ENCODE measurements at places on chromosomes 6 and 20.

GRCh38 chr20:7940341-7940740 is at the start of gene HAO1:
Gene HAO1, minus strand, starts transcription at chr20:7940458. Its CDS starts 36 bp downstream, at chr20:7940422.
- no peak for DNase-seq

DNA sequence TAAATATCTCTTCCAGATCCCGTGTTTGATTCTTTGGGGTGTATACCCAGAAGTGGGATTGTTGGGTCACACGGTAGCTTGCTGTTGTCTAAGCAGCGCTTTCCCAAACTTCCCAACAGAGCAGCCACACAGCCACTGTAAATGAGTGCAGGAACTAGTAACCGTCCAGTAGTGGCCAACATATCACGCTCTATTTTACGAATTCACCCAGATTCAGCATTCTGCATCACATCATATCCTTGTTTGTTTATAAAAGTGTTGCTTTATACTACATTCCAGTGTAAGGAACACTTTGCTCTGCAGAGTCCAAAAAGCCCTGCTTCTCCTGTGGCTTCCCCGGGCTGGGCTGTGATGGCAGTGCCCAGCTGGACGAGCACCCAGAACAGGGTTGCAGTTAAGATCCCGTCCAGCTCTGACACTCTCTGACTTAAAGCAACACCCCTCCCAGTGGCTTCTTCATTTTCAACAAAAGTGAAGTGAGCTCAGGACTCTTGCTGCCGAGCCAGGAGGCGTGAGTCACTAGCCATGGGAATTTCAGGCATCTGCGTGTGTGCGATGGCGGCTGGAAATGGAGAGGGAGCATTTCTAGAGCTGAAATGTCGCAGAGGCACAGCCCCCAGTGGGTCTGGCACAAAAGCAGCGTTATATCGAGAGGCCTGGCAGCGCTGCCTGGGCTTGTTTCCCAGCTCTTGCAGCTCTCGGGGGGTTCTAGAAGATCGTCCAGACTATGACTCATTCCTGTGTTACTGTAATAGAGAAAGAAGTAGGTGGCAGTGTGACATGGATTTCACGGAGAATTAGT is 216.3 kb upstream of the ECI2 start:
- DNase-seq = peak; percentile 79

DNA sequence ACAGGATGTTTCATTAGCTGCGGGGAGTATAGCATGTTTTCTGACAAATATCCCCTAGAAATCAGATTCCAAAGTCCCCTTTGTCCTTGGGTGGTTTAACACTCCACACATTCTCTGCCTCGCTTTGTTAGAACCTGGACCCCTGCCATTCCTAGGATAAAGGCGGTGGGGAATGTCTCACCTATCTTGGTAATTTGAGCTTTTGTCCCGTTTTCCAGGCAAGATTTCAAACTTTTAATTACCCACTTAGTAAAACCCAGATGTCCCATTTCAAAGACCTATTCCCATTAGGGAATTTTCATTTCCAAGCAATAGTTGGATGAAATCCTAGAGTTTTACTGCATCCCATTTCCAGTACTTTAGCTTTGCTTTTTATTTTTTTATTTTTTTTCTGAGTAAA is 501.0 kb upstream of the MAP3K7 start:
- no peak for DNase-seq

DNA sequence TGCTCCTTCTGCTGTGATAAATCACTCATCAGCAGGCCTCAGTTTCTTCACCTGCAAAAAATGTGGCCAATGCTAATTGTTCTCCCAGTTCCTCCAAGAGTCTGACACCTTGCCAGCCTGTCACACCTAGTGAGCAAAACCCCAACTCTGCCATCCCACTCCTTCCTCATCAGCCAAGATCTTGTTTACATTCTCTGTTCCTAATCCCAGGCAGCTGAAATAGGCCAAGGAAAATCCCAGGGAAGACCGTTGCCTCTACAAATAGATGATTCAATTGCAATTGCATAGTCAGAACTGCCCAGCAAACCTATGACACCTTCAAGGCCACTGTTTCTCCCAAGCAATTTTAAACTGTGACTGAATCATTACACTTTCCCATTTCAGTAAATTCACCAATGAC is 78.7 kb downstream of the GMDS start:
- no peak for DNase-seq

- DNase-seq = no peak
Observed at GRCh38 chr6:105601541-105602236, 198.8 kb upstream of the PREP start.

DNA sequence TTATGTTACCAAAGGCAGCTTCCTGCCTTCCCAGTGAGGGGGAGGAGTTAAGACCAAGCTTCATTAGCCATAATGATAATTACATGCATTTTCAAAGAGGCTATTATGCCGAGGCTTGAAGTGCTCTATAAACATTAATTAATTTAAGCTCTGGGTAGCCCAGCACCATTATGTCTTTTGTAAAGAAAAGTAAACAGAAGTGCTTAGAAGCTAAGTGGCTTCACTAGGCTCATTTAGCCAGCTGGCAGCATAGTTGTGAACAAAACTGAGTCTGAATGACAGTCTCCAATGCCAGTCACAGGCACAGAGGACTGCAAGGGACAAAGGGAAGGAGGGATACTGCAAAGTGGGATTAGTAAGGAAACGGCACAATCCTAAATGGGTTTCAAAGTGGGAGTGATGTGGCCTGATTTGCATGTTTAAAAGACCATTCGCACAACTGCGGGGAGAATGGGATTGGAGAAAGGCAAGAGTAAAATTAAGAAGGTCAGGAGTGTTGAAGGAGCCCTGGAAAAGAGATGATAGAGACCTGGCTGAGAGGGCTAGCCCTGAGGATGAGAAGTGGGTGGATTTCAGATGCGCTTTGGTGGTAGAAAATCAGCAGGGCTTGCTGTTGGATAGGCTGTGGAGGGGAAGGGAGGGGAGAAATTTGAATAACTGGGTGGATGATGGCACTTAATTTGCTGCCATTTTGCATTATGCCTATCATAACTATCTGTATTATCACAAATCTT is 20.1 kb upstream of the ISM1 start:
- peak; percentile 3 for DNase-seq

DNA sequence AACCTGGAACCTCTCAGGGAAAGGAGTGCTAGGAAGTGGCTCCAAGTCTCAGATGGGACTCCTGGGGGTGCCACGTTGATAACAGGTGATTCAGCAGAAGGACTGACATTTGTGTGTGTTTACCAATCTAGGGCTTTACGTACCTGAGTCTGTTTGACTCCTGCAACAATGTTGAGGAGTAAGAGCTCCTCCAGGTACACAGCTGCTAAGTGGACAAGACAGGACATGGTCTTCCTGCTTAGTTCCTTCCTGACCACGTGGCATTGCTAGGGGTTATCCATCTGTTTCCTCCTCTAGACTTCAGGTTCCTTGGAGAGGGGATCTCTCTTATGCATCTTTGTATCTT is 164.5 kb upstream of the SLC24A3 start:
- no peak for DNase-seq

DNA sequence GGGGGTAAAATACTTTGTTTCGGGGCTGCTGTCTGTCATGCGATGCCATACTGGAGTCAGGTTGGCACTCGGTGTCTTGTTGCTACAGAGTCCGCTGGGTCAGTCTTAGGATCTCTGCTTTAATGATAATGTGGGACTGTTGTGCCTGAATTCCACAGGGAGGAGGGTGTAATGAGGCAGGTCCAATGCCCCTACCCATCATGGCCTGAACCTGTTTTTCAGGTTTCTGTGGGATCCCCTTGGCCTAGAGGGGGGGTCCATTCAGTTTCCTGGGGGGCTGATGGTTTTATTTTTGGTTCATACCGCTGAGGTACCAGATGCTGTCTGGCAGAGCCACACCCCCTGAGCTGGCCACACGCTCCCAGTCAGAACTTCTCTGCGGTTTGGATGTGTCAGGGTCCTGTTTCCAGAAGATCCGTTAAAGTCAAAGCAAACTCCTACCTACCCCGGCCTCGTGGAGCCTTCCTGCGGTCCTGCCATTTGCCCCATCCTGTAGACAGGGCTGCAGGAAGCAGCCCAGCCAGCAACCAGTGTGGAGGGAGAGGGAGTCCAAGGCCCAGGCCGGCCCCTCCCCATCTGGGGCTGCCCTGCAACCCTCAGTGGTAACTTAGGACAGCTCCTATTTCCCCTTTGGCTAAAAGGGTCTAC is 69.7 kb downstream of the TCP11 start:
- no peak for DNase-seq

- DNase-seq = no peak
Observed at GRCh38 chr6:66173587-66173986, 466.6 kb upstream of the EYS start.

- DNase-seq = peak; percentile 17
Observed at GRCh38 chr20:32638848-32639247, 34.9 kb downstream of the C20orf203 start.

DNA sequence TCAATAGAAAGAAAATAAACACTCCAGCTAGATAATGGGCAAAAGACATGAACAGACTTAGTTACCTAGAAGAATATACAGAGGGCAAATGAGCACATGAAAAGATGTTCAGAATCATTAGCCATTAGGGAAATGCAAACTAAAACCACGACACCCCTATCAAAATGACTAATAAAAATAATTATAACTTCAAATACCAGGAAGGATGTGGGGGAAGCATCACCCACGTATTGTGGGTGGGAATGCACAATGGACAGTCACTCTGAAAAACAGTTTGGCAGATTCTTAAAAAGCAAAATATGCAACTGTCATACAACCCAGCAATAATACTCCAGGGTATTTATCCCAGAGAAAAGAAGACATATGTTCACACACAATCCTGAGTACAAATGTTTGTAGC is 92.6 kb downstream of the DLL1 start:
- no peak for DNase-seq

DNA sequence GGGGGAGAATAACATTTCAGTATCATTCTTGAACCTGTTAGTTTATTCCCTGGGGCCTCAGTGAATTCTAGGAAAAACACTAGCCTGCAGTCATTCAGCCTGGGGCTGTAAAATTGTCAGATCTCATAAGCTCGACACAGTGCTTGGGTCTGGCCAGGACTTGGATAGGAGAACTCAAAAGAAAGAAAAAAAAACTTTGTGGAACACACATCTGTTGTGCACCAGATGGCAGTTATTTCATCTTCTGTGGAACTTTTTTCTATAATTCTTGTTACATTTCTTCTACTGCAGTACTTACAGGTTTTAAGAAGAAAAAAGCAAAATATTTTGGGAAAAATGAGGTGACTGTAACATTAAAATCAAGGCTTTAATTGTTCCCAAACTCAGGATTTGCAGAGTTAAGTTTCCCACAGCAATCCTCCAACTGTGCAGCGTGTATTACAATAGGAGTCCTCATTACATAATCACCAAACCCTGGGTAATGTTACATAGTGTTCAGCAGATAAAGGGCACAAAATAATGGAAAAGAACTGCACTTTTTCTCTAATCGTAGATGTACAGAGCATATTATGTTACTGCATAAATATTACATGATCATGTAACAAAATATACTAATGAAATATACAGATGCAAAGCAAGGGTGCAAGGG is 531.1 kb upstream of the CITED2 start:
- no peak for DNase-seq

DNA sequence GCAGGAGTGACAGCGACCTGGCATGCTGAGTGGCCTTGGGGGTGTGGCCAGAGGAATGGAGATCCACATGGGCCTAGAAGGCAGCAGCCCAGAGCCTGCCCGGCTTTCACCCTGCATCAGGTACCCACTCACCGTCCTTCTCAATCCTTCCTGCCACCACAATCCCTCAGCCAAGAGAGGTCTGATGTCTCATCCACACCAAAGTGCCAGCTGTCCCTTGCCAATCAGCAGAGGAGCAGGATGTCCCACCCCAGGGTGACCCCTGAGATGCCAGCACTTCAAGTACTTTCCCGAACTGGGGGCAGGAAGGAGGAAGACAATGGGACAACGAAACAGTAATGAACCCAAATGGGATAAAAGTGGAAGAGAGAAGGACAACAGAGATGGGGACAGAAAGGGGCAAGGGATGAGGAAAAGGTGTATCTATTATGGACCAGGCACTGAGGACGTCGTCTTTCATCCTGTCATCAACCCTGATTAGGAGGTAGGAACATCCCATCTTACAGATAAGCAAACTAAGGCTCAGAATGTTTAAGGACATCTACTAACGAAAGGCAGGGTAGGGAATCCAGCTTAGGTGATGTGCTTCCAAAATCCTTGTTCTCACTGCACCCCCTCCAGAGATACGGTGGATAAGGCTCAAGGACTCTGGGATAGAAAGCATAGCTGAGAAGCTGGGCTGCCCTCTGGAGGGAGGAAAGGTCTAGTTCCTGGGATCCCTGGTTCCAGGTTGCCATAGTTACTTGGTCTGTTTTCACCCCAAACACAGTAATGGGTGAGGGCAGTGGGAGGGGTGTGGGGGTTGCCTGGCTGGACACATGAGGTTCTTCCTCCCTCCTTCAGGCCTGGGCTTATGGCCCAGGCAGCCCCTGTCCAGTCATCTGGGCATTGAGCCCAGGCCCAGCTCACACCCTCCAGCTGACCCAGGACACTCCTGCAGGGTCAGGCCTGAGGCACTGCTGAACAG is 4.5 kb upstream of the TNXB start:
- no peak for DNase-seq

GRCh38 chr6:128007658-128008057 is 106.8 kb upstream of the THEMIS start:
- DNase-seq = no peak

DNA sequence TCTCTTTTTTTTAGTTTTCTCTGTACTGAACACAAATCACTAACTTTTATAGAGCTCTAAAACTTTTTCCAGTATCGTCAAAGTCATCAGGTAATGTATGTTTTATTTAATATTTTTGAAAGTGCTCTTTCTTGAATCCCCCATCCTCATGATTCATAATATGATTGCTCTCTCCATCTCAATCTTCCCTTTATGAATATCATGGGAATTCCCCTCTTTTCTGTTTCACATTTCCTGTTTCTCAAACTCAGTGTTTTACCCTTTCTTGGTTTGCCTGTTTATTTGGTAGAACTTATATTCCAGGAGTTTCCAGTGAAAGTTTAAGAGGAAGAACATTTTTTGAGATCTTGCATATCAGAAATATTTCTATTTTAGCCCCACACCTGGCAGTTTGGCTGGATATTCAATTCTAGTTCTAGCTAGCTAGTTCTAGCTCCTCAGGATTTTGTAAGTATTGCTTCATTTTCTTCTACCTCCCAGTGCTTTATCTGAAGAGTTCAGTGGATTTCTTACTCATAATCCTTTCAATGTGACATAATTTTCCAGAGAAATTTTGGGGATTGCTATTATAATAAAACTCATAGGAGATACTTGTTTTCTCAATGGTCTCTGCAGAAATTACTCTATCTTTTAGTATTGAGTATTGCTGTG is 6.1 kb upstream of the C6orf58 start:
- peak; percentile 8 for DNase-seq

- DNase-seq = no peak
Observed at GRCh38 chr6:158669145-158670035, 19.5 kb downstream of the SYTL3 start.

All from A673 (cell line).